ENCODE measurements at places on chromosomes 1 and 21.

GRCh38 chr1:115506924-115507589 is 134.7 kb upstream of the VANGL1 start:
- DNase-seq: no peak

DNA sequence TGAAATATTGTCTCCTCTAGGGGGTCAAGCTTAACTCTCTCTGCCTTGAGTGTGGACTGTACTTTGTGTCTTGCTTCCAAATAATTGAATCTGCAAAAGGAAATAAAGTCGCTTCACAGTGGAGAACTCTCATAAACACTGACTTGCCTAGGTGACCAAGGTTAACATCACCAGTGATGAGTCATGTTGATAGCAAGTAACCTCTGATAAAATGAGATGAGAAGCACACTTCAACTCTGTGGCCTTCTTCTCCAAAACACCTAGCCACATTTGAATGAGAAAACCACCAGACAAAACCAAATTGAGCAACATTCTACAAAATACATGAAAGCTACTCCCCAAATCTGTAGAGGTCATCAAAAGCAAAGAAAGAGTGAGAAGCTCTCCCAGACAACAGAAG is 37.6 kb downstream of the PDE4B start:
- DNase-seq: no peak

DNA sequence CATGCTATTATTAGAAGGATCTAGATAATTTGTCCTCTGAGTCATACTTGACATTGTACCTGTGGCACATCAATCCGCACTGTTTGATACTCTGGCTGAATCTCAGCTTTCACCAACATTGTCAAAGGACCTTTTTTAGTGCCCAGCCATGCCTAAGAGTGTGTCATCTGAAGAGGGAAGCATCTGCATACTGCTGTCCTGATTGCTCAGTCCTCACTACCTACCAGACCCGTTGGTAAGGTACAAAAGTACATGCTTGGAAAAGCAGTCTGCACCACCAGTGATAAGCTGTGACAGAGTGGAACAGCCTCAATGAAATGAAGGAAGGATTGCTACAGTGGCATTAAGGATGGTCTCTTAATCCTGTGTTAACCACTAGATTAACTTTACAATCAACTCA is 17.1 kb downstream of the SYNC start:
- no peak for DNase-seq

GRCh38 chr1:17546946-17547670 is 7.6 kb downstream of the ARHGEF10L start:
- DNase-seq: no peak

DNA sequence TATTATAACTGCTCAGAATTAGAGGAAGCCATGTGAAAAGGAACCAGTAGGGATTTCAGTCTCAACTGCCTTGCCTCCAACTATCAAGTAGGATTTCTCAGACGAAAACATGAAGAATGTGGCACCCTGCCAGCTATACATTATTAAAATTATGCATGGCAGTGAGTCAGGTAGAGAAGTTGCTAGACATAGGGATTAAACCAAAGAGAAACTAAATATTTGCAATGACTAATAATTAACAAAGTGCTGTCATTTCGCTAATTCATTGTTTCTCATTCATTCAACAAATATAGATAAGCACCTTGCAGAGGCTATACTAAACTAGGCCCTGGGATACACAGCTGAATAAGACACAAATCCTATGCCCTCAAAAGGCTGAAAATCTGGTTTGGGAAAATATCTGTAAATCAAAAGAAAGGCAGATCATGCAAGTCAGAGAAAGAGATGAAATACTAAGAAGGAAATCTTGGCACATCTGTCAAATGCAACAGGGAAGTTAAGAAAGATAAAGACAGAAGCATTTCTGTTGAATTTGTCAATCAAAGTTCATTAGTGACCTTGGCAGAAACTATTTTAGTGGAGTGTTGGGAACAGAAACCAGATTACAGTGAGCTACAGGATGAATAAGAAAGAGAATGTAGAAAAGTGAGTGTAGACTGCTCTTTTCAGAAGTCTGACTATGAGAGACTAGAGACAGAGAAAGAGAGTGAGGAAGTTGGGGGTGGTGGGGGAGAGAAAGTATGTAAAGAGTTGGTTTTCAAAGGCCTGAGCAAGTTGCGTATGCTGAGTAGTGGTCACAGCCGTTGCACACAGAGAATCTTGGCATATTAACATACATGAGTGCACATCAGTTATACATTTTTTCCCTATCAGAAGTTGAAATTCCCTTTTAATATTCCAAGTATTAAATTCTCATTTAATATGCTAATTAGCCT is 14.7 kb upstream of the NBPF11 start:
- no peak for DNase-seq

GRCh38 chr21:42607102-42607501 is 46.3 kb upstream of the PDE9A start:
- no peak for DNase-seq

GRCh38 chr1:212127221-212127620 is 91.7 kb downstream of the DTL start:
- DNase-seq: no peak

- no peak for DNase-seq
Measured at GRCh38 chr1:35691080-35691479, 27.6 kb downstream of the C1orf216 start.

- no peak for DNase-seq
Measured at GRCh38 chr1:165891111-165891860, 63.9 kb downstream of the UCK2 start.

- DNase-seq: peak; percentile 10
Measured at GRCh38 chr1:166839600-166840308, 479 bp downstream of the POGK start.

- no peak for DNase-seq
Measured at GRCh38 chr1:93171549-93172034, 8.6 kb downstream of the TMED5 start.

DNA sequence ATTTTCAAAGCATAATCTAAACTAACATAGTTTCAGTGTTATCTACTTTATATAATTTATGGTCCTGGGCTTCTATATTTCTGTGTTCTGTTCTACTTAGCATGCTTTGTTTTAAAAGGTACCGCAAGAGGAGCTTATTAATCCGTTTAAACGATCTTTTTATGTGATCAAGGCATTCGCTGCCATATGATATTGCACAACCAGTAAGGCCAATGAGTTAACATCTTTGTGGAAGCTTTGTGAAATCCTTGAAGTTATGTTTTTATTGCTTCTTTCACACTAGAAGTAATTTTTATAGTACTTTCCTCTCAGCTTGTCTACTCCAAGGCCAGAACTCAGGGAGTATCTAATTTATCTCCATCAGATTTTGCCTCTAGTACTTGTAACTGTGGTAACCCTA is 8.9 kb downstream of the LRRC8C start:
- peak; percentile 66 for DNase-seq

DNA sequence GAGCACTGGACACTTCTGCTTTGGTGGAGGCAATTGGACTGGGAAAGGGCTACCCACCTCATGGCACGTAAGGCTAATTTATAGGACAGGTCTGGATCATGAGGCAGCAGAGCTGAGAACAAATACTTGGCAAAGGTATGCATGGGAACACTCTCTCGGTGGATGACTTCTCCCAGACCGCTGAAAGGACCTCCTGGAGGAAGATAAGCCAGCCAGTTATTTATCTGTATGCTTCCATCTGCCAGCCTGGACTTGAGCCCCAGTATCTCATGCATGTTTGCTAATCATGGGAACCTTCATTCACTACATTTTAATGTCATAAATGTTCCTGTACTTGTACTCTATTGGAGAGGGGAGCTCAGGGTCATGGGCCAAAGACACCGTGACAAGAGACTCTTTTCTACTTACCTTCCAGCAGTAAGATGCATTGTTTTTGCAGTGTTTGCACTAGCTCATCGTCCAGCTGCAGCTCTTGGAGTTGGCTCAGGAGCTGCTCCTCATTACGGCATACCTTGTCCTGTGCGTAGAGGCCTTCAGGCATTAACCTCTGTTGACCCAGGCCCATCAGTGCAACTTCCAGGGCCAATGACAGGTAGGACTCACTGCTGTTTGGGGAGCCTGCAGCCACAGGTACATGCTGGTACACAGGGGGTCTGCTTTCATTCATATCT is 23.7 kb downstream of the UROD start:
- no peak for DNase-seq

DNA sequence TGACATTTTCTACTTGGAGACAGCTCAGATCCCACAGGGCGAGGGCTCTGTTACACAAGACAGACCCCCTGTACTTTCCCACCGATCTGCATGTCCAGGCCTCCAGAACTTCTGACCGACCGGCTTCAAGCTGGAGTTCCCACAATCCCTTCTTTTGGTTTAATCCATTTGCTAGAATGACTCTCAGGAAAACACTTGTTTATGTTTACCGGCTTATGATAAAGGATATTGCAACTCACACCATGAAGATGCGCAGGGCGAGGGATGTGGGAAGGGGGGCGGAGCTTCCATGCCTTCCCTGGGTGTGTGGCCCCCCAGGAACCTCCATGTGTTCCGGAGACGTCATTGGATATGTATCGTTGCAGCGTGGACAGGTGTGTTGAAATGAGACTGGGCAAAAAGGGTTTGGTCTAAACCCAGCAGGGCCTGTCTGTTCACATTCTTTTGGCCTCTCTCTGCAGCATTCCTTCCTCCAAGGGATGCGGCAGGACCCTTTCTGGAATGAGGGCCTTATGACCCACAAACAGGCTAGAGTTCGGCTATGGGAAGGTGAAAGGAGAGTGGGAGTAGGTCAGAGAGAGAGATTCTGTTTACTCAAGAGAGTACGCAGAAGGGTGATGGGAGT is 7.5 kb upstream of the IGSF5 start:
- DNase-seq: no peak

DNA sequence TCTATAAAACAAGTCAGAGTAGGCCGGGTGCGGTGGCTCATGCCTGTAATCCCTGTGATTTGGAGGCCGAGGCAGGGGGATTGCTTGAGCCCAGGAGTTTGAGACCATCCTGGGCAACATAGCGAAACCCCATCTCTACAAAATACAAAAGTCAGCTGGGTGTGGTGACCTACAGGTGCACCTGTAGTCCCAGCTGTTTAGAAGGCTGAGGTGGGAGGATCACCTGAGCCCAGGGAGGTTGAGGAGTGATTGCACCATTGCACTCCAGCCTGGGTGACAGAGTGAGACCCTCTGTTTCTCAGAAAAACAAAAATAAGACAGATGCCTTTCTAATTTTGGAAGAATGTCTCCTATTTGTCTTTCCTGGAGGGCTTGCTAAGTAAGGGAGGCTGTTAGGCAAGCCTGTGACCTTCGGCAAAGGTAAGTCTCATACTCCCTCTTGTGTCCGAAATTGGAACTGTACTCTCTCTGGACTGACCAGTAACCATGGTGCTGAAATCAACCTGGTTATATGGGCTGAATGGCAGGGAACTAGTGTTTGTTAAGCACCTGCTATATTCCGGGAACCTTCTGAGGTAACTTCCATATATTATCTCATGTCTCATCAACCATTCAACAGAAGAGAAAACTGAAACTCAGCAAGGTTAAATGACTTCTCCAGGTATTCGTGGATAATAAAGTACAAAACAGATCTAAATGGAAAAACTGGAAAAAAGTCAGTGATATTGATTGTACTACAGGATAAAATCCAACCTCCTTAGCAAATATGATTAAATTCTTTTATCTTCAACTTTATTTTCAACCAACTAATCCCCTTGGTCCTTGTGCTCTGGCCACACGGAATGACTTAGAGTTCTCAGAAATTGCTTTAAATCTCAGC is 11.8 kb upstream of the RAB3B start:
- DNase-seq: peak; percentile 71

- no peak for DNase-seq
Measured at GRCh38 chr1:244435562-244436205, 16.0 kb downstream of the ADSS2 start.

DNA sequence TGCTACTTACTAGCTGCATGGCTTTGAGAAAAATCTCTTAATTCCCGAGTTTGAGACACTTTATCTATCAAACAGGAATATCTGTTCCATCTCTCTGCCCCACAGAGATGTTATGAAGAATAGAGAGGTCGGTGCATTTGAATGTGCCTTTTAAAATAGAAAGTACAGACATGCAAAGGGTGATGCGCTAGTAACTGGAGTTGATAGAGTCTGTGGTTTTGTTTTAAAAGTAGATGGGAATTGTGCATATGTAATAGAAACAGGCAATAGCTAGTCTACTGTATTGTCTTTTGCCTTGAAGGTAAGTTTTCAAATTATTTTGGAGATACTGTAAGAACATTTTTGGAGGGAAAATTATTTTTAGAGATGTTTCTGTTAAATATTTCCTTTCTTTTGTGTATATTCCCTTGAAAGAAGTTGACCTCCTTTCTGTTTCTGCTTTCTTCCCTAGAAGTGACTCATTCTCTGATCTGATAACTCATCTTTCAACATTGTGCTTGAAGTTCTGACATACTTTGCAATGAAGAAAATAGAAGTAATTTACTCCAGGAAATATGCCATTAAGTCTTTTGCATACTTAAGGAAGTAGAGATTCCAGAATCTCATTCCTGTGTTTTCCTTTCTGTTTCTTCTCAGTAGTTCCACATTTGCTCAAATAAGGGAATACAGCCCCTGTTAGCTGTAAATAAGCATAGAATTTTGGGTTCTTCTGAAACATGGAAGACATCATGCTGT is 151.6 kb downstream of the SDCCAG8 start:
- DNase-seq: no peak

GRCh38 chr1:66505671-66506392 is 28.1 kb upstream of the SGIP1 start:
- no peak for DNase-seq

DNA sequence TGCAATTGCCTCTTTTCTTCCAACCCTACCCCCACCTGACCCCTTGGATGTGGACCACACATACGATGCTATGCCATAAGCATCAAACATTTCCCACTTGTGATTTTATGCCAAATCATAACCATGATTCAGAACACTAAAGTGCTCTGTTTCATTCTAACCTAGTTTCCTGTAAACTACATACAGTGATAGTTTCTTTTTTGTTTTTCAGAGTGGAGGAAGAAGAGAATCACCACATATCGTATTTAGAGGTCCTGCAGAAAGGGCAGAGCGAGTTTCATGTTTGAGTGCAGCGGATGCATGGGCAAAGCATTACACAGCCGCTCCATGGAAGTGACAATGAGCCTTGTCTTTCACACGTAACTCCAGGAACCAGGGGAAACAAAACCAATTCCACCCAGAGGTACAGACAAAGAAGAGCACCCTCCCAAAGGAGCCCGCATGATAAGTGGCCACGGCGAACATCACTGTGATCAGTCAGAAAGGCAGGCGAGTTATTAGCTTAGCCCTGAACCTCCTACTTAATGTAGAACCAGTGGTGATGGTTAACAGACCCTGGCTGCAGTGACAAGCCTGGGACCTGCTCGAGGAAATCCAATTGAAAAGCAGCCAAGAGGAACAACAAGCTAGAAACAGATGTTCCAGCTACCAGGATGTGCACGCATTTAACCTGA is 64.0 kb upstream of the ZNF281 start:
- no peak for DNase-seq

All from AML-193 (cell line).